ENCODE measurements at places on chromosomes 13 and 19.

DNA sequence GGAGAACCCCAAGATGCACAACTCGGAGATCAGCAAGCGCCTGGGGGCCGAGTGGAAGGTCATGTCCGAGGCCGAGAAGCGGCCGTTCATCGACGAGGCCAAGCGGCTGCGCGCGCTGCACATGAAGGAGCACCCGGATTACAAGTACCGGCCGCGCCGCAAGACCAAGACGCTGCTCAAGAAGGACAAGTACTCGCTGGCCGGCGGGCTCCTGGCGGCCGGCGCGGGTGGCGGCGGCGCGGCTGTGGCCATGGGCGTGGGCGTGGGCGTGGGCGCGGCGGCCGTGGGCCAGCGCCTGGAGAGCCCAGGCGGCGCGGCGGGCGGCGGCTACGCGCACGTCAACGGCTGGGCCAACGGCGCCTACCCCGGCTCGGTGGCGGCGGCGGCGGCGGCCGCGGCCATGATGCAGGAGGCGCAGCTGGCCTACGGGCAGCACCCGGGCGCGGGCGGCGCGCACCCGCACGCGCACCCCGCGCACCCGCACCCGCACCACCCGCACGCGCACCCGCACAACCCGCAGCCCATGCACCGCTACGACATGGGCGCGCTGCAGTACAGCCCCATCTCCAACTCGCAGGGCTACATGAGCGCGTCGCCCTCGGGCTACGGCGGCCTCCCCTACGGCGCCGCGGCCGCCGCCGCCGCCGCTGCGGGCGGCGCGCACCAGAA, 1.1 kb downstream of the SOX1 start:
- no peak for DNase-seq

- DNase-seq: no peak
These were observed 29.5 kb downstream of the CRTC1 start for GRCh38 chr19:18712981-18713380.

- peak; percentile 71 for DNase-seq
These were observed 441 bp upstream of the ZNF559 start for GRCh38 chr19:9323557-9323918.

DNA sequence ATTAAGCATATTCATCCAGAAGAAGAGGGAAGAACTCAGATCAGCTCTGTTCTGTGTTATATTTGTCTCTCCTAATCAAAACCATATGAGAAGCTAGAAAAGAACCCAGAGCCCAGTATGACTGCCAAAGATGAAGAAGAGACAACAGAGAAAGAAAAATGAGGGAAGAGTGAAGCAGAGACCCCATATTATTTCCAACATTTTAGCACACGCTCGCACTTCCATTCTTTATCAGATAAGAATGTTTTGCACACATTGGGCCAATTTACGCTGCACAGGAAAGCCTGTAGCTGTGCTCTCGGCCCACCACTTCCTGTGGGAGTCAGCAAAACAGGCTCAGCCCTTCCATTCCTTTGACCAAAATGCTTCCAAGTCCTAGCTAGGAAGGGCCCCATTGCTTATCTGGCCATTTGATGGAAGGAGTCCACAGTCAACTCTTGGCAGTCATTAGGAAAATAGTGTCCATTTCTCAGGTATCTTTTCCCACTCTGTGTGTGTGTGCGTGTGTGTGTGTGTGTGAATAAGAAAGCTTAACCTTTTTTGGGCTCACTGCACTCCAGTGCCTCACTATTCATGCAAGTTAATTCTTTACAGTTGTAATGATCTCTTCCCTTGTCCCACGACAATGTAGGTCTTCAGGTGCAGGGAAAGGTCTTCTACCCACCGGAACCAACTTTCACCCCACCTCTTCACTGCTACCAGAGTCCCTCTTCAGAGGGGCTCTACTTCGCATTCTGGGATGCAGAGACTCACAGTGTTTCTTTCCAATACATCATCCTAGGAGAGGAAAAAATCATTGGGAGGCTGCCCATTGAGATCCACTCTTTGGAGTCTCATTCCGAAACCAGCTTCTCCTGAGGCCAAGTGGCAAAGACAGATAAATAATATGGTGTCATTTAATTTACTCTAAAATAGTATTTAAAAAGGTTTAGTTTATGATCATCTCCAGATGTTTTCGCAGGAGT, 237.5 kb downstream of the COG6 start:
- DNase-seq: no peak

DNA sequence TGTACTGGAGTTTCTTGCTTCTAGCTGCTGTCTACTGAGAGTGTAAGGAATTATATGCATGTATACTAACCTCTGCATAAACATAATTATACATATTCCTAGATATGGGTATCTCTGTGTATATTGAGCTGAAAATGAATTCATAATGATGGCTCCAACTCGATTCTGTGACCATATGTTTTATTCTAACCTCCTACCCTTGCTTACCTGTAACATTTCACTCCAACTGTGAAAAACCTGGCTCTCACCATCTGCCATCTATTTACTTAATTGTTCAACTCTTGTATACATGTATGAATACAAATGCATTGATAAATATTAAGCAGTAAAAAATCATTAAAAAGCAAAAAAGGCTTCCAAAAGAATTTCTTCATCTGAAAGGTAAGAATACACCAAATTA, 1729.5 kb upstream of the SPRY2 start:
- DNase-seq: no peak

GRCh38 chr13:107937848-107938247, 277.5 kb downstream of the LIG4 start:
- DNase-seq: no peak

- no peak for DNase-seq
These were observed 102.0 kb downstream of the STARD13 start for GRCh38 chr13:33183431-33184111.

Measured in epithelial cell of esophagus (primary cell).